Activated naive CD4-positive, alpha-beta T cell treated with Interleukin-2 at 50 U/mL for 16 hours (primary cell): ENCODE measurements at places on chromosomes 5 and 9.

GRCh38 chr5:72067682-72068470 is 39.4 kb upstream of the MAP1B start:
- DNase-seq: no peak

DNA sequence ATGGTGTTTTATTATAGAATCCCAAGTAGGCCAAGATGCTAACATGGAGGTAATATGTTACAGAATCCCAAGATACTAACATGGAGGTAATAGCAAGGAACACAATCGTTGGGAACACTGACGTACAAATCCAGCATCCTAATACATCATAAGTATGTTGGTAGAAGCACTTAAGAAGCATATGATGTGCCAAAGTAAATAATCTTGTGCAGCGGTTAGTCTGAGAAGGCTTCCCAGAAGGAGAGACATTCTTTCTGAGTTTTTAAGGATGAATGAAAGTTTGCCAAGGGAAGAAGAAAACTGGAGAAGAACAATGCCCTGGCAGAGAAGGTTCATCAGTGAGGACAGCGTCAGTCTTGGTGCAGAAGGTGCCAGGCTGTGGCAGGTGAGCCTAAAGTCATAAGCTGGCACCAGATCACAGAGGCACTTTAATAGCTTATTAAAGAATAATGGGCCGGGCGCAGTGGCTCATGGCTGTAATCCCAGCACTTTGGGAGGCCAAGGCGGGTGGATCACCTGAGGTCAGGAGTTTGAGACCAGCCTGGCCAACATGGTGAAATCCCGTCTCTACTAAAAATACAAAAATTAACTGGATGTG is 294.5 kb upstream of the PIK3R1 start:
- DNase-seq: no peak

DNA sequence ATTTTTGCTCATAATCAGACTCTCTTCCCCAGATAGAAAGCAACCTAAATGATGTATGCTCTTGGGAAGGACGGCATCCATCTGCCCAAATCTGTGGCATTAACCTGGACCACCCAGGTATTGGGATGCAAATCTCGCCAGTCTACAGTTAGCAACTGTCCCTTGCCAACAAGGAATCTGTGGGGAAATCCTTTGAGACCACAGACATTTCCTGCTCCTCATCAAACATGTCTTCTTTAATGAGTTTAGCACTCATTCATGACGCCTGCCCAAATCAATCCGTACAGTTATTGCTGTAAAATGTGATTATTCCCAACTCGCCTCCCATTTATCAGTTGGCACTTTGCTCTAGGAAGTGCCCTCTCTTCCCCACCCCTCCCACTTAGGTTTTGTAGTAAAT is 7.8 kb downstream of the ROR2 start:
- DNase-seq: no peak

GRCh38 chr9:36263683-36264082 is 5.4 kb upstream of the GNE start:
- no peak for DNase-seq

- DNase-seq: no peak
Observed at GRCh38 chr9:2837915-2838314, 6.0 kb downstream of the PUM3 start.

- no peak for DNase-seq
Observed at GRCh38 chr5:95609711-95610110, 10.2 kb upstream of the GPR150 start.

DNA sequence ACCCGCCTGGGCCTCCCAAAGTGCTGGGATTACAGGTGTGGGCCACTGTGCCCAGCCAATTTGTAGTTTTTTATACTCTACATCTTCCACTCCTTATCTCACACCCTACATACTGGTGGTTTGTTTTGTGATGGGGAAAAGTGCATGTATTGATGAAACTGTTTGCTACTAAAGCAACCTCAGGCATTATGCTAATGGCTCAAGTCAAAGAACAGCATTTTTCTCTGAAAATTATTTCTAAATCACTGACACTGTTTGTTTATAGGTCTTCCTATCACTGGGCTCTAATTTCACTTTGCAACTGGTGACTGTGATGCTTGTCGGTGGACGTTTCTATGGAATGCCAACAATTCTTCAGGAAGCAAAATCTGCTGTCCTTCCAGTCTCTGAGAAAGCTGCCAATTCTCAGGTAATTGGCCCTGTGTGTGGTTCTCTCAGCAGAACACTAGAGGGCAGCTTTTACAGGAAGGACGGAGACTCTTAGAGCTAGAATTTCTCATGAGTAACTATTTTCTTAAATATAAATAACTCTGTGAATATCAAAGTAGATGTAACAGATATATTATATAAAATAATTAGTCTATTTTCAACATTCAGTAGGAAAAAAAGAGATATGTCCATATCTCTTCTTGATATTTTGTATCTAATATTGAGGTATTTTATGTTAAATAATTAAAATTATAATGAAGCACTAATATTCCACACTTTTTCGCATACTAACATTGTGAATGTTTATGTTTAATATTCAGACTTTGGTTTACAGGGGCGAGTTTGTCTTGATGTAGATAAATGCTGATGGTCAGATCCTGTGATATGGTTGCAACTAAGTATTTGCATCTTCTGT is 244.1 kb downstream of the ADGRV1 start:
- no peak for DNase-seq

DNA sequence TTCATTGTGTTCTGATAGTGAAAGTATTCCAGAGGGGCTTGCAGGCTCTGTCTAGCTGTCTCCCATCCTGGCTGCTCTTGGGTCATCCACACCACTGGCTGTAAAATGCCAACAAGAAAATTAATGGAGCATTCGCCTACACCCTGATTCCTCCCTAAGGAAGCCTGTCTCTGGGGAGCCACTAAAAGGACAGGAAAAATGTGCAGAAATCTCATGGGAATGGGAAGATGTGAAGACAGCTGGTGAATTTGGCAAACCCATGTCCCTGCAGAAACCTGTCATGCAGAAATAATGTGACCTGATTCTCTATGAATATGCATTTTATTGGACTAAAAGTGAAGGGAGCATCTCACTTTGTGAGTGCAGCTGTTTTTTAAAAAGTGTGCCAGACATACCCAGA is 265.6 kb downstream of the TUSC1 start:
- no peak for DNase-seq

- no peak for DNase-seq
Observed at GRCh38 chr5:150054569-150054968, 31.8 kb downstream of the CSF1R start.

DNA sequence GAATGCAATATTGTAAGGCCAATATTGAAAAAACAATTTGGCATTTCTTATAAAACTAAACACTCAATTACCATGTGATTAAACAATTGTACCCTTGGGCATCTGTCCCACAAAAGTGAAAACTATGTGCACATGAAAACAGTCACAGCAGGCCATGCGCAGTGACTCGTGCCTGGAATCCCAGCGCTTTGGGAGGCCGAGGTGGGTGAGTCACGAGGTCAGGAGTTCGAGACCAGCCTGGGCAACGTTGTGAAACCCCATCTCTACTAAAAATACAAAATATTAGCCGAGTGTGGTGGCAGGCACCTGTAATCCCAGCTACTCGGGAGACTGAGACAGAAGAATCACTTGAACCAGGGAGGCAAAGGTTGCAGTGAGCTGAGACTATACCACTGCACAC is 343.7 kb downstream of the DMRTA1 start:
- DNase-seq: no peak

- no peak for DNase-seq
Observed at GRCh38 chr5:178465228-178465860, 124.8 kb downstream of the COL23A1 start.

DNA sequence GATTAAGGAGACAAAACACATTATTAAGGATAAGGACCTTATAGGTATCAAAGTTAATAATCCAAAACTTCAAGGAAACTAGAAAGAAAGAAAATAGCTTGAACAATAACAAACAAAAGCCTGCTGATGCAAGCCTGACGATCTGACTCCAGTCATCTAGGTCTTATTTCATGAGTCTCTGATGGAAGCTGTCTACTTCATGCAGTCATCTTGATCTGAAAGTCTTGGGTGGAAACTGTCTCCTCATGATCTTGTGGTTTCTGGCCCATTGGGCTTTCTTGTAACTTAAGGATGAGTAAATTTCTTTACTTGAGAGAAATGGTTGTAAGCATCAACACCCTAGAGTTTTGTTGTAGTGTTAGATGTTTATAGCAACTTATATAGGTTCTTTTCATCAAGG is 20.6 kb upstream of the PSIP1 start:
- DNase-seq: no peak

DNA sequence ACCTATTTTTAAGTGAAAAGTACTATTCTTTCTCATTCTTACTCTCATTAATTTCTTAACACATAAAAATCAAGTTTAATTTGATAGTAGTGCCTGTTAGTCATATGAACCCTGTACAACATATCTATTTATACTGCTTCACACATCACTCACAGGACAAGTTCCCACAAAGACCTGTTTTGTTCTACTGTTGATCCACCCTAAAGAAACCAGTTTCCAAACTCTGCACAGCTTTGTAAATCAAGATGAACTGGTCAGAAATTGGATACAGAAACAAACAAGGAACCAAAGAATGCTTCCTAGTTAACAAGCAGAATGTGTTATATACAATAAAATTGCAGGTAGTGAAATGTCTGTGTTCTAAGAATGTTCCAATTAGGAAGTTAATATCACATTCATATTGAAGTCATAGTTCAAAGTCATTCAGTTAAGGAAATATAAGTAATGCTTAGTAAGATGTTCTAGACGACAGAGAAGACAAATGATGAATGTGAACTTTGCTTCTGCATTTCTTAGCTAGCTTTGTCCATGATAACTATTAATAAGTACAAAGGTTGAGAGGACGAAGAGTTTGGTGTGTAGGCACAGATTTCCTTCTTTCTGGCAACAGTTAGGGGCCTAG is 33.4 kb downstream of the C9orf85 start:
- DNase-seq: no peak

DNA sequence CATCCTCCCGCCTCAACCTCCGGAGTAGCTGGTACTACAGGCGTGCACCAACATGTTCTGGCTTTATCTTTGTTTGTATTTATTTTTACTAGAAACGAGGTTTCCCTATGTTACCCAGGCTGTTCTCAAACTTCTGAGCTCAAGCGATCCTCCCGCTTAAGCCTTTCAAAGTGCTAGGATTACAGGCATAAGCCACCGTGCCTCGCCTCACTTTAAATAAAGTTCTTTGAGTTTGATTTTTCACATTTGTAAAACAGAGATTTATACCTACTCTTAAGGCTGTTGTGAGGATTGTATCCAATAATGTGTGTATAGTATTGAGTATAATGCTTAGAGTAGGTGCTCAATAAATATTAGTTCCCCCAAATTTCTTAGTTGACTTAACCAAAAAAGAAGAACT is 75.7 kb downstream of the MEF2C start:
- DNase-seq: no peak

DNA sequence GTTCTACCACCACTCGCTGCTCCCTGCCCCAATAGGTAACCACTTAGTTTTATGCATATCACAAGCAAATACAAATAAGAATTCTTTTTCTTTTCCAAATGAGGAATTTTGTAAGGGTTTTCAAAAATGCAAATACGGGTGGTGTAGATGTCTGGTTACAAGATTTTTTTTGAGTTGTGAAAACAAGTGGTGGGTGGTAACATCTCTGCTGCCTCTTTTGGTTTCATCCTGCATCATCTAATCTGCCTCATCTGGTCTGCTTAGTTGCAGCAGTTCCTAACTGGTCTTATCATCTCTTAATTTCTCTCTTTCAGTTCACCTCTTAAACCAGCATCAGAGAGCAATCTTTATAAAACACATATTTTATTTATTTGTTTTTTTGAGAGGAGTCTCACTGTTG is 5.3 kb downstream of the NFX1 start:
- DNase-seq: no peak

GRCh38 chr5:40762705-40763104 is 6.9 kb upstream of the TTC33 start:
- DNase-seq: no peak

DNA sequence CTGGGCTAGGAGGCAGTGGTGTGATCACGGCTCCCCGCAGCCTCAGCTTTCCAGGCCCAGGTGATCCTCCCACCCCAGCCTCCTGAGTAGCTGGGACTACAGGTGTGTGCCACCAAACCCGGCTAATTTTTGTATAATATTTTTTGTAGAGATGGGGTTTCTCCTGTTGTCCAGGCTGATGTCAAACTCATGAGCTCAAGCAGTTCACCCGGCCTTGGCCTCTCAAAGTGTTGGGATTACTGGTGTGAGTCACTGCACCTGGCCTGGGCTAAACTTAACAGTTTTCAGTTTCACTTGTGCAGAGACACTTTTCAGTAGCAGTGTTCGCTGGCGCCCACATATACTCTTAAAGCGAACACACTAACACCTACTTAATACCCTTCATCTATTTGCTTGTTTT is 205.6 kb upstream of the ZNF608 start:
- no peak for DNase-seq

GRCh38 chr9:102518324-102518723 is 476.8 kb upstream of the CYLC2 start:
- no peak for DNase-seq

DNA sequence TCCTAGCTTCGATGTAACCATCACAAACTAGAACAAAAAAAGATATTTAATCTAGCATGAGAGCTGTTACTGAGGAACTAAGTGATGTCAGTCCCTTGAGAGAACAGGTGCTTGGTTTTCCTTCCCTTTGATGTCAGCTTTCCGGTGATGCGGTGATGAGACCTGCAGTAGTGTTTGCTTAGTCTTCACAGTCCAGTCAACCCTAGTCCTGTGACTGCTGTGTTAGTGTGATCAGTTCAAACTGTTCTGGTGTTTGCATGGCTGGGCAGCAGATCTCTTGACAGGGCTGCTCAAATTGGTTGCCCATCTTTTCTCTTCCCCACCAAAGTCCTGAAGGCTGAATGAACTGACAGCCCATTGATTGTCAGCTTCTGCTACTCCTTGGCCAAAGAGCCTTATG is 608.6 kb upstream of the DAB2 start:
- peak; percentile 8 for DNase-seq
